ENCODE measurements at places on chromosomes 6 and 20.
A peak's percentile ranks its signal among the peaks of the same experiment; 100 is the strongest.

- DNase-seq: no peak
Observed at GRCh38 chr6:106177786-106178185, 91.7 kb downstream of the PRDM1 start.

DNA sequence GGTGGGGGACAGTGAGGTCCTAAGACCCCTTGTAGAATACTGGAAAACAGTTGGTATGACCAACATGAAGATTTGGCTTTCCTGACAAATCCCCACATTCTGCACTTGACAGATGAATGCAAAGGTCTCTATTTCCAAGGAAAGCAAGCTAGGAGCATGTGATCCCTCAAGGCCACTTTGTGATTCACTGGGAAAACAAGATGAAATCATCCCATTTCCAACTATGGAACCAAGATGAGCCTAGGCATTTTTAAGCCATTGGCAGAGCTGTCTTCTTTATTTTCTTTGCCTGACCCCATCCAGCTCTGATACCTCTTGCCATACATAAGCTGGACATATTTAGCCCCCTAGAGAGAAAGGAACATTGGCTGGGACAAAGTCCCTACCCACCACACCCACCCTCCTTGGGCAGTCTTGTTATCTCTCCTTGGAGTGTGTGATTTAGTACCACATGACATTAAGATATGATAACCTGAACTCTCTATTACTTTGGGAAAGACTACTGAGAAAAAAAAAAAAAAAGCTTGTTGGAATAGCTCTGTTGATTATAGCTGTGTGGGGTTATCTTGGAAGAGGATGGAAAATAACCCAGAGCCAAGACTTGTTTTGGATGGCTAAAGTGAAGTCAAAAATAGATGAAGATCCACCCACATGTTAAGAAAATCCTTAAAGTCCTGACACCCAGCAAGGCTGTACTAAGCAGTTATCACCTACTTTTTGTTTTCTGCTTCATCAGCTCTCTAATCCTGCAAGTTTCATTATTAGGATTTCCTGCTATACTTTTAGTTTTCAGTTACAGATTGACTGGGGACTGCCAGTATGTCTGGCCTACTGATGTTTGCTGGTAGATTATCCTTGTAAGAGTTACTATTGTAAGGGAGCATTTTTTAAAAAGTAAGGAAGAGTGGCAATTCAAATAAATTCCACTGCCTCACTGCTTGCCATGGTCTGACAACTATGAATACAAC lies 90.1 kb upstream of the PREP start:
- no peak for DNase-seq

- peak; percentile 89 for DNase-seq
Observed at GRCh38 chr6:135994857-135995544, 143.5 kb downstream of the PDE7B start.

- DNase-seq: no peak
Observed at GRCh38 chr6:159095616-159096015, 50.8 kb upstream of the TAGAP start.

DNA sequence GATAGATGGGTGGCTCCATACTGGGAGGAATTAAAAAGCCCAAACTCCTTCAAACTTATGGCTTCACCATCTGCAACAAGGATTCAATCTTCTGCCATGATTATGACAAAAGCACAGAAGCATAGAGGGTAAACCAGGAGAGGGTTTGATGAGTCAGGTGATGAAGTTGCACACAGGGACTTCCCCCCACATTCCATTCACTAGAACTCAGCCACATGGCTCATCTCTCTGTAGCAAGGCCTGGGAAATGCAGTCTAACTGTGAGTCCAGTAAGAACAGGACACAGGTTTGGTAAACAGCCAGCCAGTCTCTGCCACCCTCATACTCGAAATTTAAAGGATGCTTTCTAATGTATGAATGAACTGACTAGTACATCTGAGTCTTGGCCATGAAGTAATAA lies 142.9 kb downstream of the HIVEP2 start:
- peak; percentile 97 for DNase-seq

DNA sequence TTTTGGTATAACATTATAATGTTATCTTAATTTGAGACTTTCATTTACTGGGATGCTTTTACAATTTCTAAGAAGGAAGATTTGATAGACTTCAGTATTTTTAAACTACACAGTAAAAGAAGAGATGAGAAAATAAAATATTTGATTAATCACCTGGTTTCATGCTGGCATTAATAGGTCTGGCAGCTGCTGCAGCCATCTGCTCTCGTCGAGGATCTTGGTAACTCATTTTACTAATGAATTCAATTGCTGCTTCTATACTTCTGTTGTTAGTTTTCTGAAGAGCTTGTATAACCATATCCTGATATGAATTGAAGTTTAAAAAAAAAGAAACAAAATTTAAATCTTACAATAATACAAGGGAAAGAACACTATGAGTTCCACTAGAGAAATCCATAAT lies 23.0 kb downstream of the LATS1 start:
- DNase-seq: no peak

GRCh38 chr20:4635781-4636180 lies 85.9 kb upstream of the PRND start:
- no peak for DNase-seq
